ENCODE measurements at places on chromosomes 5 and 9. TPM values are rescaled to one million over a fixed set of nuclear protein-coding genes. Genes with fewer than 3 reads are reported as not detected.

- DNase-seq, result no peak
Measured at GRCh38 chr9:130177898-130178805, 5.9 kb downstream of the NCS1 start.

DNA sequence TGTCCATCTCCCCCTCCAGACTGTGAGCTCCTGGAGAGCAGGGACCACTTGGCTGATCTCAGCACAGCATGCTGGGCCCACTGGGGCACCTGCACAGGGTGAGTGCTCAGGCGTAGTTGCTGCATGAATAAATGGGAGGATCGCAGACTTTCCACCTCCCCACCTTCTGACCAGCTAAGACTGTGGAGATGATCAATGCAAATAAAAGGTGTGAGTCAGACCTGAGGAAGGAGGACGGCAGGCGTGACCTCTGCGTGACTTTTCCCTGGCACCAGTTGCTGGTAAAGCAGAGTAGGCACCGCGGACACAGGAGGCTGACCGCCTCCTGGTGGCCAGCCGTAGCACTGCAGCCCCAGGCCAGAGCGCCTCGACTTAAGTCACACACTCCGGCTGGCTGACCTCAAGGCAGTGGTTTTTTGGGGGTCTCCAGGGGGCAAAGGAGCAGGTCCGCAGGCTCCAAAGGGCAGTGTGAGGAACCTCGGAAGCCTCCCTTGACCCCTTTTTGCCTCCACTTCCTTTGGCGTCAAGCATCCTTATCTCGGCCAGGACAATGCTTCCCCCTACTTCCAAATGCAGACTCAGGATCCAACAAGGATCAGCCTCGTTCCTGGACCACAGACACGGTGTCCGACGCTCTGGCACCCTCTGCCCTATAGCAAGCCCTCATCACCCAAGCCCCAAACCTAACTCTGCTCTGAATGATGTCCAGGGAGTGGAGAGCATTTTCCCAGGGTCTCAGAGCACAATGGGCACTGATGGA lies 12.7 kb upstream of the TDRD7 start:
- DNase-seq, result no peak

GRCh38 chr5:111233052-111233374 lies 8.8 kb downstream of the CAMK4 start:
- no peak for DNase-seq

DNA sequence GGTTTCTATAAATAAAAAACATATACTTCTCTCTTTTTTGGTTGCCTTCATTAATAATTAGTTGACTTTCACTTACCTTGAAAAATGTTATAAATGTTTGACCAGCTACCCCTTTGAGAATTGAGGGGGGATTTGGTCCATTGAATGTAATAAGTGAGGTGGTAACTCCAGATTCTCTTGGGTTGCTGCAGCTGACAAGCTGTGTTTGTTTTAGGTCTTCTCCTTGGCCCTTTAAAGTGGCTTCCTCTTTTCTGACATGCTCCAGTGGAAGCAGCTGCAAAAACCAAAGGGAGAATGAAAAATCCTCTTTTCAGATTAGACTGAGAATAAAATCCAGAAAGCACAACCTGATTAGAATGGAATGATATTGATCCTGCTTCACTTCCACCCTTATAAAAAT lies 410.5 kb downstream of the TMEM38B start:
- DNase-seq, result no peak

DNA sequence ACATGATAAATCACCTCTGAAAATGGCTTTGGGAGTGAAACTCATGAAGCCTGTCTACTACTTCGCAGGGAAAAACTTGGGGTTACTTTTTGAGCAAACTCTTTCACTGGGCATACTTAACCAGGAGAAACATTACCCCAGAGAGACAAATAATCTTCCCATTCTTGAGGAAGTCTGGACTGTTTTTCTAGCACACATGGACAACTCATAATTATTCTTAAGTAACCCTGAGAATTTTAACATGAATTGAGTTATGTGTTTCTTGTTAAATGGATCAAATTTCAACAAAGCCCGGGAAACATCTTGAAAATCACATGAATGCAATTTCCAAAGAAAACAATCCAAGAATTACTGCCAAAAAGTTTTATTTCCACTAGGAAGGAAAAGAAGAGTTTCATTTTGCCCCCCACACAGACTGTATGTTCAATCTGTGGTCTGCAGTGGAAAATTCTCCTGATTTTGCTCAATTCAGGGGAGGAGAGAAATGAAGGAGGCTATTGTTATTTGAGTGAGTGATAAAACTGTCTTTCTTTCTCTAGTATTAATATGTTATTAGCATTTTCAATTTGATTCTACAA lies 564.8 kb upstream of the CLINT1 start:
- DNase-seq, result no peak

DNA sequence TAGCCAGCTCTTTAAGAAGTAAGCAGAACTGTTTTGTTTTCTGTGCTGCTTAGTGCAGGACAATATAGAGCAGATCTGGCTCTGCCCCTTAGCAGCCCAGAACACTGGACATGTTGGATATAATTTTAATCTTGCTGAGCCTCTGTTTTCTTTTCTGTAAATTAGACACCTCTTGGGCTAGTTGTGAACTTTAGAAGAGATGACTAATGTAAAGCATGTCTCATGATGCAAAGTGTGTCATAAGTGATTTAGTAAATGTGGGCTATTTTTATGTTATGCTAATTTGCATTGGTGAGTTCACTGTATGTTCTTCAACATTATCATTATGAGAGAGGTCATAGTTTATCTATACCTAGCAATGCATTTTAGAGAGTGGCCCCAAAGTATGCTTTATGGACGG lies 156.1 kb upstream of the ADAMTSL1 start:
- no peak for DNase-seq

GRCh38 chr9:121452085-121452484 lies 47.6 kb downstream of the GGTA1 start:
- no peak for DNase-seq

DNA sequence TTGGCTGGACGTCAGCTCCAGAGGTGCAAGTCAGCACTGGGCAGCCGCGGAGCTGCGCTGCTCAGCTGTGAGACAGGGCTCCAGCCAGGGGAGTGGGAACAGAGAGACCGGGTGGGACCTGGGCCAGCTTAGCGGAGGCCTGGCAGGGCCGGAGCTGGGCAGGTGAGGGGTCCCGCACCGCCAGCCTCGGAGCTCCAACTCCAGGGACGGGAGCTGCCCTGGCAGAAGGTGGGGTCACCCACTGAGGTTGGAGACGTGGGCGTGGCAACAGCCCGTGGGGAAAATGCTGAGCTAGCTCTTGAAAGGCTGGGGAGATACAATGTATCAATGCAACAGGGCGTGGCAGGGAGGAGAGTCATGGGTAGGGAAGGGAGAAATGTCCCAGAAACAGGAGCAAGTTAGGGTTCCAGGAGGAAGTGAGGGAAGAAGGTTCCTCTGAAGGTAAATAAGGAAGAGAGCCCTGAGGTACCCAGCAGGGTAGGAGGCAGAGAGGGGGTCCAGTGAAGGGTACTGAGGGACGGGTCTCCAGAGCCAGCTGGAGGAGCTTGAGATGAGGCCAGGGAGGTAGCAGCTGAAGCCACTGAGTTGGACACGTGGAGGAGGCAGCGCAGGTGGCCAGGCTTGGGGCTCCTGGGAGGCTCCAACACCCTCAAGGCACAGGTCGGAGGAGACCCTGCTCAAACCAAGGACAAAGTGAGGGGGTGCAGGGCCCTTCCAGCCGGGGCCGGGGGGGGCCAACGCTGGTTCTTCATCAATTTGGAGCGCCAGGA lies 736 bp upstream of the NKD2 start:
- DNase-seq, result no peak

DNA sequence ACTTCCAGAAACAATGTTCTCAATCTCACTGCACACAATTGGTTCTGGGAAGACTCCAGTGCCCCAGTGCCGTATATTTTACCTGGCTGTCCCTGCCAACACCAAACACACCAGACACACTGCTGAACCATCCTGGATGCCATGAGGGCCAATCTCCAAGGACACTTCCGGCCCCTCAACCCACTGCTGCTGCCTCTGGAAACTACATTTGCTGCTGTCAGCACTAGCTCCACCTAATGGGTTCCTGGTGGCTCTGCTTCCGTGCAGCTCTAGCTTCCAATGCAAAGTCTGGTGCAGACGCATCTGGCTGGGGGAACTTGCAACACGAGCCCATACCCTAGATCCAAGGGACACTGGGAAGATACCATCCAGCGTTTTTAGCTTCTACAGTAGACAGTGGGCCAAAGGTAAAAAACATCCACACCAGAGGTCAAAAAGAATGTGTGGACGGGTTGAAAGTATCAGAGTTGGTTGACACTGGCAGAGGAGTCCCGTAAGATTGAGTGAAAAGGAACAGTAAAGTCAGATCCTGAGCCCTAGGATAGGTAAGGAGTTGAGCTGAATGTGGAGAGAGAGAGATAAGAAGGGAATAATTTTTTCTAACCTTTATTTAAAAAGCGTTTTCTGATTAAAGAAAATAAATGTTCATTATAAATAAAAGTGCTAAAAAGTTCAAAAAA lies 99.7 kb upstream of the KIF2A start:
- DNase-seq, result no peak

GRCh38 chr5:139698490-139699146 lies 50.5 kb downstream of the CXXC5 start:
- peak; percentile 52 for DNase-seq

DNA sequence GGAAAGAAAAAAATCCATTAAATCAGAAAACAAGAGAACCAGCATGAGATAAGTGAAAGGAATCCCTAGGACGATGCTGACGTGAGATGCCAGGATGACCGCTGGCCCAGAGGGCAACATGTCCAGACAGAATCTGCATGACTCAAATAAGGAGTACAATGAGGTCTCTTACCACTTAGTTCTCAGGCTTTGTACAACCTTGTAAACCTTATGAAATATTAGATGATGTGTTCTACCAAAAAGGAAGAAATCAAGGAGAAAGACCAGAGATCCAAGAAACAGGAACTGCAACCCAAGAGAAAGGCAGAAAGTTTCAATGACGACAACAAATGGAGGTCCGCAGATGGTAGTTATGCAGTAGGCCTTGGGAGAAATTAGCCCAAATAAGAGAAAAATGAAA lies 2.8 kb upstream of the GPR150 start:
- no peak for DNase-seq

GRCh38 chr9:113528811-113529210 lies 65.3 kb downstream of the RGS3 start:
- no peak for DNase-seq

GRCh38 chr9:27059412-27059811 lies 49.6 kb upstream of the TEK start:
- no peak for DNase-seq

DNA sequence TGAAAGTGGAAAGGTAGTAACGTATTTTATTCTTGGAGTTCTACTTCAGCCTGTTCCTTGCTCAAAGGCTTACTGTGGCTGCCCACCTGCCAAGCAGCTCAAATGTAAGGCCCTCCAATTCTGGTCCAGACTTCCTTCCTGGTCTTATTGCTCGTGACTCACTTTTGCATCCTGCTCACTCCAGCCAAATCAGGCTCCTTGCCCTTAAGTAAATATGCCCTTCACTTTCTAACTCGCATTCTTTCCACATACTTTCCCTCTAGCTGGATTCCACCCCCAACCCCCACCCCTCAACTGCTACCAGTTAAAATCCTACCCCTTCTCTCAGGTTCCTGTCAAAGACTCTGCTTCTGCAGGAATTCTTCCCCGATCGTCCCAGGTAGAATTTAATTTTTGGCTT lies 96.6 kb downstream of the GALNT10 start:
- DNase-seq, result no peak

GRCh38 chr5:98839469-98840383 lies 66.3 kb downstream of the RGMB start:
- DNase-seq, result peak; percentile 9

DNA sequence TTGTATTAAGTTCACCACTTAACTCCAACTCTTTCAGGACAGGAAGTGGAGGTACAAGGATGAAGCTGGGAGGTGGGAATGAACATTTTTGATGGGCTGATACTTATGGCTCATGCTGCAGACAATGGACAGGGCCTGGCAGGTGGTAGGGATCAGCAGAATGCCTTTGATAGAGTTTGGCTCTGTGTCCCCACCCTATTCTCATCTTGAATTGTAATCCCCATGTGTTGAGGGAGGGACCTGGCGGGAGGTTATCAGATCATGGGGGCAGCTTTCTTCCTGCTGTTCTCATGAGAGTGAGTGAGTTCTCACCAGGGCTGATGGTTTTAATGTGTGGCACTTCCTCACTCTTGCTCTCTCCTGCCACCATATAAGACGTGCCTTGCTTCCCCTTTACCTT lies 87.3 kb upstream of the PRLR start:
- no peak for DNase-seq

GRCh38 chr5:80804332-80804731 lies 149.5 kb upstream of the DHFR start:
- DNase-seq, result no peak

GRCh38 chr5:124806373-124807077 lies 60.1 kb upstream of the ZNF608 start:
- no peak for DNase-seq

DNA sequence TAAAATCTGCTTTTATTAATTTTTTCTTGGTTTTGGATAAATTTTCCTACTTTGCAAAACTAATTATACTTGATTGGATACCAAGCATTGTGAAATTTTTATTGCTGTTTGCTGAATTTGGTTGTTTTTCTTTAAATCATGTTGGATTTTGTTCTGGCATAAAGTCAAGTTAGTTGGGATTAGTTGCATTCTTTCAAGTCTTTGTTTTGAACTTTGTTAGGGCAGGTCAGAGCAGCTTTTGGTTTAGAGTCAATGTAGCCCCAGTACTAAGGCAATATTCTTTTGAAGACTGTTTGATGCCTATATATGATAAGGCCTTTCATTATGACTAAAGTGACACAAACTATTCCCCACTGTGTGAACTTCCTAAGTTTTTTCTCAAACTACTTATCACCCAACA lies 531.1 kb downstream of the RASEF start:
- DNase-seq, result no peak

GRCh38 chr9:130267930-130268329 lies 2.4 kb downstream of the HMCN2 start:
- DNase-seq, result no peak

GPR150 gene
- not detected for total RNA-seq

STK32A gene
- total RNA-seq, result not detected

GPR151 gene
- not detected for total RNA-seq

CATSPER3 gene
- total RNA-seq, result 0.61 TPM

ARL15 gene
- total RNA-seq, result 20.3 TPM

GALNT10 gene
- total RNA-seq, result 16.3 TPM

ACTL7B gene
- not detected for total RNA-seq

IFNA2 gene
- total RNA-seq, result not detected

BARHL1 gene
- total RNA-seq, result not detected
